Inflammatory macrophage (primary cell): ENCODE measurements at places on chromosomes 12 and 14.

DNA sequence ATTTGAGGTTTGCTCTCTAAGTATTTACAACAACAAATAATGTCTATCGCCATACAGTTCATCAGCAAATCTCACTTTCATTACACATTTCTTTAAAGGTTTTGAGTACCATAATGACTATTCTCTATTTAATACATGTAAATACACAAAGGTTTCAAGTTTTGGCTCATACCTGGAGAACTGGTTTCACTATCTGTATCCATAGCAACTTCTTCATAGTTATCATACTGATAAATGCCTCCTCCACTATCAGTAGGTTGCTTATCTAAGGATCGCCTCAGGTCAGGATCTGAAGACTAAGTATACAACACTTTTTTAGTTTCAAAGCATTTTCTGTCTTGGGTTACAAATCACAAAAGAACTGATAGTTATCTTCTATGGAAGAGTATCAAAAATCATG is 21.4 kb downstream of the ZFC3H1 start:
- DNase-seq: no peak

GRCh38 chr14:26867171-26867757 is 269.4 kb upstream of the NOVA1 start:
- no peak for DNase-seq

- no peak for DNase-seq
Observed at GRCh38 chr12:21988619-21989018, 47.4 kb upstream of the ABCC9 start.

- DNase-seq: no peak
Observed at GRCh38 chr12:56935157-56935556, 949 bp upstream of the SDR9C7 start.

DNA sequence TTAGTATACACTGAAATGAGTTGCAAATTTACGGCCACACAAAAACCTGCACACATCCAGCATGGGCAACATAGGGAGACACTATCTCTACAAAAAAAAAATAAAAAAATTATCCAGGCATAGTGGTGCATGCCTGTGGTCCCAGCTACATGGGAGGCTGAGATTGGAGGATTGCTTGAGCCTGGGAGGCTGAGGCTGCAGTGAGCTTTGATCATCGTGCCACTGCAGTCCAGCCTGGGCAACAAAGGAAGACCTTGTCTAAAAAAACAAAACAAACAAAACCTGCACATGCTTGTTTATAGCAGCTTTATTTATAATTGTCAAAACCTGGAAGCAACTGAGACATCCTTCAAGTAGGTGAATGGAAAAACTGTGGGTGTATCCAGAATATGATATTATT is 4.9 kb upstream of the TOMM20L start:
- DNase-seq: no peak

- no peak for DNase-seq
Observed at GRCh38 chr14:31027847-31028246, 1.7 kb upstream of the STRN3 start.

- no peak for DNase-seq
Observed at GRCh38 chr12:115001571-115002180, 317.7 kb upstream of the TBX3 start.

GRCh38 chr12:41970744-41971143 is 173.9 kb downstream of the GXYLT1 start:
- no peak for DNase-seq

DNA sequence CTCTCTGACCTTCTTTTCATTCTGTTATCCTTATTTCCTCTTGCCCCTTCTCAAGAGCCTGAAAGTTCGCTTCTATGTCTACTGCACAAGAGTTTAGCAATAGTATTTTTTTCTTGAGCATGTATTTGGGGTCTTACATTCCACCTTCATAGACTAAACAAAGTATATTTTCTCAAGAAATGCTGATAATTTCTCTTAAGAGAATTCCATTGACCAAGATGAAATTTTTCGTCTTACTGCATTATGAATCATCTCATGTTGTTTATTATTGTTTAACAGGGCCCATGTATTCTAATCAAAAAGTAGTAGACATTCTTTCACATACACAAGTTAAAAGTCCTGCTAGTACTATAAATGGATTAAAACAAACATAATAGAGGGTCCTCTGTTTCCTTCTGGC is 219.3 kb downstream of the C12orf50 start:
- no peak for DNase-seq

- no peak for DNase-seq
Observed at GRCh38 chr14:93456356-93456755, 25.6 kb downstream of the UNC79 start.

DNA sequence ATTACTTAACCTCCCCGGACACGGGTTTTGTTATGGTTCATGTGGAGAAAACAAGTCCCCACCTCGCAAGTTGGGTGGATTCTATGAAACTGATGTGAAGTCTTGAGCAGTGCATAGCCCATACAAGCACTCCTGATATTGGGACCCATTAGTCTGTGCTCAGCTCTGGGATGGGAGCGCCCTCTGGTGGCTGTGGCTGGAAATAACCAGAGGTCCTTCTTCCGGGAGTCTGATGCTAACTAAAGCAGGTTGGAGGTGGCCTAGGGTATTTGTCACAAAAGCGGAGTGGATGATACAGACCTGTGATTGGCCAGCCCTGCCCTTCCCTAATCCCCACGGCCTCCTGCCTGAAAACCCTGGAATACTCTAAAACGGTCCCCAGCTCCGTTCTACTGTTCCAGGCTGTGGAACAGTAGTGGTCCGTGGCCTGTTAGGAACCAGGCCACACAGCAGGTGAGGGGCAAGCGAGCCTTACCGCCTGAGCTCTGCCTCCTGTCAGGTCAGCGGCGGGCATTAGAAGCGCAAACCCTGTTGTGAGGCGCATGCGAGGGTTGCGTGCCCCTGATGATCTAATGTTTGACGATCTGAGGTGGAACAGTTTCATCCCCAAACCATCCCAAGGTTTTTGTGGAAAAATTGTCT is 6.4 kb downstream of the SLC48A1 start:
- peak; percentile 87 for DNase-seq

DNA sequence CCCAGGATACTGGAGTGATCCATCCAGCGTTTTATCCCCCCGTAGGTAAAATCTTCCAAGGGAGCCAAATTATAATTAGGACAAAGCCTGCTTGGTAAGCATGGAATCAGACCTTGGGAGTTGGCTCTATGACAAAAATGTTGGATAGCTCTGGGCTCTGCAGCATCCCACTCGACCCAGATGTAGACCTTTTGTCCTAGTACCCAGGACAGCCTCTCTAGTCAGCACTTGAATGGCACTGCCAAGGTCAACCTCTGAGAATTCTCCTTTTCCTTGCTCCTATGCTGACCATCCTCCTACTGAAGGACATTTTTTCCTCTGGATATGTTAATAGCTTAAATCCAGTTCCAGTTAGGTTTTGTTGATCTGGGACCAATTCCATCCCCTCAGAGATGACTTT is 104.7 kb upstream of the SLC35F4 start:
- no peak for DNase-seq

GRCh38 chr12:26658991-26659390 is 174.0 kb downstream of the ITPR2 start:
- DNase-seq: no peak

DNA sequence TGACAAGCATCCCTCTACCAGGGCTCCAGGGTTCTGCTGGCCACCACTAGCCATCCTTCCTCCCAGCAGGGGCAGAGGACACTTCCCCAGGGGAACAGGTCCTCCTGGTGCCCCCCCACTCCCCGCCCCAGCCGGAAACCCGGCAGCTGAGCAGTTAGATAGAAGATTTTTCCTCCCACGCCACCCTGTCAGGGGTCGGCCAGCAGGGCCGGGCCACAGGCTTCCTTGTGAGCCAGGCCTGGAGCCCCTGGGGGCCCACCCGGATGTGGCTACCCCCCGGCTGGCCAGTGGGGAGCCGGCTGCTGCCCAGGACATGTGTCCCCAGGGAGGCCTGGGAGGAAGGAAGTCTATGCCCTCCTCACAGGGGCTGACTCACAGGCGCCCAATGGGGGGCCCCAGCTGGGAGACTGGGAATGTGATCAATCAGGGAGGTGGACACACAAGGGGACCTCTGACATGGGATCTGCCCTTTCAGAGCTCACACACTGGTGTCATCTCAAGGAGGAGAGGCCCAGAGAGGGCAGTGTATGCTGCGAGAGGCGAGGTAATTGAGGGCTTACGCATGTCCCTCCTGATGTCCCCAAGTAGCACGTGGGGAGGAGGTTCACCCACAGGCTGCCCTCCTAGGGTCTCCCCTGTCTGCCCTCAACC is 4.2 kb downstream of the SH2B3 start:
- DNase-seq: peak; percentile 54

- no peak for DNase-seq
Observed at GRCh38 chr14:97846156-97846555, 1049.0 kb downstream of the VRK1 start.
